ENCODE measurements at places on chromosomes 16 and 17.
A peak's percentile ranks its signal among the peaks of the same experiment; 100 is the strongest.

DNA sequence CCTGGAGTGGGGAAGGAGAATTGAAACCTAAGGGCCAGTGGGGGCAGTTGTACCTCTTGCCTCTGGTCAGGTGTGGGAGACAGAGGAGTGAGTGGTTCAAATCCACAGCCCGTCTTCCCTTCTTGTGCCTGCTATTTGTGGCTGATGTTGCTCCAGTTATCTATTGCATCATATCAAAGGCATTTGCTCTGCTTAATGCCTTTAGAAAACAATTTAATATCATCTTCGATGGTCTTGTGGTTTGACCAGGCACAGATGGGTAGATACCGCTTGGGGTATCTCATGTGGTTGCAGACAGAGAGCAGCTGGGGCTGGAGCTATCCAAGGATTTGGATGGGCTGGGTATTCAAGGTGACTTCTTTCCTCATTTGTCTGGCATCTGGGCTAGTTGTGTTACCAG, 376.1 kb upstream of the RBFOX1 start:
- no peak for DNase-seq

- peak; percentile 35 for DNase-seq
Measured at GRCh38 chr16:29674188-29674587, 4.8 kb upstream of the QPRT start.

DNA sequence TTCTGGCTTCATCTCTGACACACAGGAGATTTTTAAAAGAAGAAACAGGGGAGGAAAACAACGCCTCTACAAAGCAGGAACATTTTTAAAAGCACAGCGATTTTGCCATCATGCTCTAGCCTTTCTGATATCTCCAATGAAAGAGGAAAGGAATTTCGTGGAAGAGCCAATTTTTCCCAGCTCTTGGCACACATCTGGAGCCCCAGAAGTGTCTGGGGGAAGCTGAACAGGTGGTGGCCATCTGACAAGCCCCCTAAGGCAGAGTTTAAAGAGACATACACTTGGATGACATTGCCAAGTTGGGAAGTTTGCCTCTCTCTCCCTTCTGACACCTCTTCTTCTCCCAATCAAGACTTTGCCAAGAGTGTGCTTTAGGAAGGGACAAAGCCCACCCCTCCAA, 82.1 kb downstream of the CCT6B start:
- DNase-seq = no peak

- no peak for DNase-seq
Measured at GRCh38 chr17:50830352-50830751, 5.0 kb upstream of the WFIKKN2 start.

- peak; percentile 89 for DNase-seq
Measured at GRCh38 chr17:752002-752619, at the start of gene GEMIN4. Gene GEMIN4, minus strand, starts transcription at chr17:752264. Its CDS starts 122 bp downstream, at chr17:752142.

DNA sequence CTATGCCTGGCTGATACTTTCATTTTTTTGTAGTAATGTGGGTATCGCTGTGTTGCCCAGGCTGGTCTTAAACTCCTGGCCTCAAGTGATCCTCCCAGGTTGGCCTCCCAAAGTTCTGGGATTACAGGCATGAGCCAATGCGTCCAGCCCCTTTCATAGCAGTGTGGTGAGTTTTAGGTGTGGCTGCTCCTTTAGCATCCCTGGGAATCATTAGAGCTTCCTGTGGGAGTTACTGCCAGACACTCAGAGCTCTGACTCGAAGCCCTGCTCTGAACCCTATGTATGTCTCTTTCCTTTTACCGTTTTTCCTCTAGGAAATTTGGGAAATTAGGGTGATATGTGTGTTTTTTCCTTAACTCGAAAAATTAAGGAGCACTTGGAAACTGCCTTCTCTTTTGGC, 44.5 kb downstream of the NDE1 start:
- DNase-seq = no peak

- no peak for DNase-seq
Measured at GRCh38 chr16:14452066-14452465, 178.0 kb downstream of the PARN start.

- peak; percentile 75 for DNase-seq
Measured at GRCh38 chr16:30875871-30876801, 17.7 kb downstream of the BCL7C start.

GRCh38 chr17:51853857-51854256, 304.7 kb downstream of the CA10 start:
- no peak for DNase-seq

DNA sequence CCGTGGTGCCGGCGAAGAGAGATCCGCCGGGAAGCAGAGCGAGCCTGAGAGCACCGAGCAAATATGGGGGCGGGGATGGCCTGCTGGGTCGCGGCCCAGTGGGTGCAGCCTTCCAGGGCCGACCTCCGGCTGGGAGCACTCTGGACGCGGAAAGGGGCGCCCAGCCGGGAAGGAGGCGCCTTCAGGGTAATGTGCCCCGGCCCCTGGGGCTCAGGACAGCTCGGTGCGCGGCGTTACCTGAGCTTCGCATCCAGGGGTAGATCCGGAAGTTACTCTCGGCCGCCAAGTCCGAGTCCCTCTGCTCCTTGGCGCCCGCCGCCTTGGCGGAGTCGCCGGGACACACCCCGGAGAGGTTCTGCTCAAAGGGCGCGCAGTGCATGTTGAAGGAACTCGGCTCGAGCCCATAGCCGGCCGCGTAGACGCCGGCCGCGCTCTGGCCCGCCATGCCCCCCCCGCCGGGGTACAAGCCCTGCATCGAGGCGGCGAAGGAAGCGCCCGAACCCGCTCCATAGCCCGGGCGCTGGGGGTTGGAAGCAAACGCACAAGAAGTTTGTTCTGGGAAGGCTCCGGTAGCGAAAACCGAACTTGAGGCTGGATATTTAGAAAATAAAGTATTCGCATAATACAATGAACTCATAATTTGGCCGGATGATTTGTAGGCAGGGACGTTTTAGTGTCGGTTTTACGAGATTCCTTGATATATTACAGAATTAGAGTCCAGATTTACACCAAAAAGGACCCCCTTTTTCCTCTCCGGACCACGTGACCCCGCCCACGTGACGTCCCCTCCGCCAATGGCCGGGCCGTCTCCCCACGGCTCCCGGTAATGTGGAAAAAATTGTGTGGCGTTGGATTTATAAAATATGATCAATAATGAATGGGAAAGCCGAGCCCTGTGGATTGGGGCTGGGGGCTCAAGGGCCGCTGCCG, at the start of gene HOXB7:
Gene HOXB7 (minus strand): TSS at position 736 of the 930 bp plus-strand sequence. CDS start 99 bp downstream, at position 637.
- peak; percentile 67 for DNase-seq

DNA sequence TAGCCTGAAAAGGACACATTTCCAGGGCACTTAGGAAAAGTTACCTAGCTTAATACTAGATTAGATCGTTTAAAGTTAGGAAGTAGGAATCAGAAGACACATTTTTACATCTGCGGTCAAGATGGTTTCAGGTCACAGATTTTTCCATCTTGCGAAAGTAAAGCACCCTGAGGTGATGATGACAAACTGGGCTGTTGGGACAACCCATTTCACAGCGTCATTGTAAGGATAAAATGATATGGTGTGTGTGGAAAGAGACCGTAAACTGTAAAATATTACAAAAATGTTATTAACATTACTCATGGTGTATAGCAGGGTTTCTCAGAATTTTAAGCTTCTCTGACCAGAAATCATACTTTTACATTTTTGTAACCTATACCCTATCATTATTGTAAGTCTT, 10.1 kb upstream of the MAP2K6 start:
- no peak for DNase-seq

- DNase-seq = peak; percentile 46
Measured at GRCh38 chr16:20023190-20023589, 50.5 kb downstream of the GPR139 start.

DNA sequence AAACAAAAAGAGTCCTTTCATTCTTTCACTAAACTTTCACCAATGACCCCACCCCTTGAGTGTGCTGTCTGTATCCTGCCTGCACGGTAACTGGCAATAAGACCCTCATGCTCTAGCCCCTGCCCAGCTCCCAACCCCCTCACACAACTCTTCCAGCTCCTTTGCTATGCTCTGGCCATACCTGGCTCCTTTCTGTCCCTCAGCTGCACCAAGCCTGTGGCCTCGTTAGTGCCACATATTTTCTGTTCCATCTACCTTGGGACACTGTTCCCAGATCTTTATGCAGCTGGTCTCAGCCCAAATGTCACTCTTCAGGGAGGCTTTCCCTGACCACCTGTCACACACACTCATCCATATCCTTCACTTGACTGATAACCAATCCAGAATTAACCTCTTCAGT, 47.3 kb downstream of the C16orf82 start:
- no peak for DNase-seq

GRCh38 chr17:68457168-68457538, at the start of gene WIPI1:
Gene WIPI1, minus strand, starts transcription at chr17:68457496. Its CDS starts 75 bp downstream, at chr17:68457421.
- DNase-seq = peak; percentile 68

- DNase-seq = peak; percentile 38
Measured at GRCh38 chr17:309361-309888, 43.2 kb downstream of the RPH3AL start.

DNA sequence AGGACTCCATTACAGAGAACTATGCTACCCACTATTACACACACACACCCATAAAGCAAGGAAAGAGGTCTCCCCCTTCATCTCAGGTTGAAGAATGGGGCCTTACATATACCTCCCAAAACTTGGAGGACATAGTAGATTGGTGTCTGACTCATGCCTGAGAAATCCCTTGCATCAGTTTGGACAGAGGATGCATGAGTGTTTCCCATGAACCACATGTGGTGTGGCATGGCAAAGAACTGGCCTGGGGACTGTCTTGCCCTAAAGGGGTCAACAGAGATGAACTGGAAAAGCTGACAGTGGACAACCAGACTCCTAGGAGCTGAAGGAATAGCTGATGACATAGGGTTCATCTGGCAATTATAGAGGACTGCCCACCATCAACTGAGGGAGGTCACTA, 54.0 kb downstream of the DYNLRB2 start:
- no peak for DNase-seq

GRCh38 chr17:68843522-68843921, 111.7 kb downstream of the ABCA8 start:
- DNase-seq = no peak

DNA sequence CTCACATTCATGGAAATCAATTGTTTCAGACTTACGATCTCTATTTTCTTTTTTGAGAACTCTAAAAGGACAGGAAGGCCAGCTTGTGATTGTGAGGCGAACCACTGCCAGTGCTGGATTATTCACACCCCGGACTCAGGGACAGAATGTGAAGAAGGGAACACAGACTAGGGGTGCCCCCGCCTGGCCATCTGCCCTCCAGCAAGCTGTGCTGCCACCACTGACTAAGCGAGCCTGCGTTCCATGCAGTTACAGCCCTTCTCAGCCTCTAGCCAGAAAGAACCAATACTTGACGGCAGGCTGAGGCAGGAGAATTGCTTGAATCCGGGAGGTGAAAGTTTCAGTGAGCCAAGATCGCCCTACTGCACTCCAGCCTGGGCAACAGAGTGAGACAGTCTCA, 2.8 kb downstream of the HAGH start:
- peak; percentile 63 for DNase-seq

GRCh38 chr16:30771726-30772125, 9.6 kb downstream of the RNF40 start:
- DNase-seq = no peak

GRCh38 chr17:10380631-10381408, 8.0 kb upstream of the MYH13 start:
- DNase-seq = no peak

- DNase-seq = peak; percentile 94
Measured at GRCh38 chr17:7851438-7852261, 3.2 kb upstream of the TMEM88 start.

GRCh38 chr16:86016201-86016965, 117.4 kb downstream of the IRF8 start:
- DNase-seq = peak; percentile 37

GRCh38 chr17:35373534-35373983, at the start of gene SLFN11:
Gene SLFN11, minus strand, starts transcription at chr17:35373621. Its CDS starts 9,814 bp downstream, at chr17:35363807.
- no peak for DNase-seq

GRCh38 chr17:55442953-55443683, 21.5 kb upstream of the MMD start:
- no peak for DNase-seq

GRCh38 chr17:64115822-64116534, 14.0 kb downstream of the ERN1 start:
- no peak for DNase-seq

DNA sequence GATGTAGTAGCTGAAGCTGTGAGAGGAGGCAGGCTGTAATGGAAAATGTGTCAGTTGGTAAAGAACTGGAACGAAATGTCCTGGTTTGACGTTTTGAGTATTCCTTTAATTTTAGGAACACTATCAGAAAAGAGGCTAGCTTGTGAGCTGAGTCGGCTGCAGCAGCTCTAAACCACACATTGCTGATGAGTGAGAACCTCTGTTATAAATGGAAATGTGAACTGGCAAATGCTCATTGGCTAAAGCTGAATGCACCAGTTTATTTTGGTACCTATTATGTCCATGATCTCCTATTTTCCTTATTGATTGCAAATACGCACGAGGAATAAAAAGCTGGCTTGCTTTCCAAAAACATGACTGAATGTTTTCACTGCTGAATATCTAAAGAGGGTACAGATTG, 11.0 kb upstream of the WIPI1 start:
- no peak for DNase-seq

DNA sequence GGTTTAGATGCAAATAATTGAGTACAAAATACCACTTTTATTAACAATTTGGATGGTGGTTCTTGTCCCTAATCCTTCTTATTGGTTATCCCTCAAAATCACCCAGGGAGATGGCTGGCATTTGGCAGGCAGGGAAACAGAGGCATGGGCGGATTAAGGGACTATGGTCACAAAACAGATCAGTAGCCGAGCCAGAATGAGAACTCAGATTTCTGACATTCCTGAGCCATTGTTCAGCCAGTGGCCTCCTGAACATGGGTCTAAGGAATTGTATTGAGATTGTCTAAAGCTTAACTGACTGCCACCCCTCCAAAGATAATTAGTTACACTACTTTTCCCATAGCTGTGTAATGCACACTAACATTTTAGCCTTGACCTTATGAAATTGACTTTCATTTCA, 88.4 kb downstream of the CHD9NB start:
- no peak for DNase-seq

DNA sequence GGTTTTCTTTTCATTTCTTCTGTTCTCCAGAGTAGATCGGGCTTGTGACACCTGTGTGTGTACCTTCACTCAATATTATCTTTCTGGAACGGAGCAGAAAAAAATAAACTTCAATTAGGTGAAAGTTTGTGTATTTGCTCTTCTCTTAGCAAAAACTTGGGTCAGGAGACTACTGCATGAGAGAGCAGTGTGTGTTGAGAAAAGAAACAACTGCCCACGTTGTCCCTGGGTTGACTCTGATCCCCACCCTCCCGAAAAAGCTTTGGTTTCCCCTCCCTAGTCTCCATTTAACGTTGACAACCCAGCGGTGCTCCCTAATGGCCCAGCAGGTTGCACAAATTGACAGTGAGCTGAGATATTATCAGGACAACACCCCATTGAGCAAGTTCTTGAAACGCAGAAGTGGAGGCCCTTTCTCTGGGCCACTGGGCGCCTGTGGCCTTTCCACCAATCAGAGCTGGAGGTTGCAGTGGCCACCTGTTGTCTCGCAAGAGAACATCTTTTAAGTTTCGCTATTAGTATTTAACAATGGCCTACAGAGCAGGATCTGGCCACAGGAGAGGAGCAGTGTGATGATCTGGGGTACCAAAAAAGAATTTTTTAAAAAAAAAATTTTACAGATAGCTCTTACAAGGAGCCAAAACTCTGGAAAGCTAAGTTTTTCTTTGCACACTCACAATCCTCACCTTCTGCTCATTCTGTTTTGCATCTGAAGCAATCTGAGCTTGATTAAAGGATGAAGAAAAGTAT, 1.5 kb upstream of the TOX3 start:
- DNase-seq = no peak
